ENCODE measurements at places on chromosomes 3 and 15.

- DNase-seq = no peak
Observed at GRCh38 chr3:69764121-69764741, 25.0 kb downstream of the MITF start.

- no peak for DNase-seq
Observed at GRCh38 chr15:67807141-67807540, 18.2 kb upstream of the SKOR1 start.

DNA sequence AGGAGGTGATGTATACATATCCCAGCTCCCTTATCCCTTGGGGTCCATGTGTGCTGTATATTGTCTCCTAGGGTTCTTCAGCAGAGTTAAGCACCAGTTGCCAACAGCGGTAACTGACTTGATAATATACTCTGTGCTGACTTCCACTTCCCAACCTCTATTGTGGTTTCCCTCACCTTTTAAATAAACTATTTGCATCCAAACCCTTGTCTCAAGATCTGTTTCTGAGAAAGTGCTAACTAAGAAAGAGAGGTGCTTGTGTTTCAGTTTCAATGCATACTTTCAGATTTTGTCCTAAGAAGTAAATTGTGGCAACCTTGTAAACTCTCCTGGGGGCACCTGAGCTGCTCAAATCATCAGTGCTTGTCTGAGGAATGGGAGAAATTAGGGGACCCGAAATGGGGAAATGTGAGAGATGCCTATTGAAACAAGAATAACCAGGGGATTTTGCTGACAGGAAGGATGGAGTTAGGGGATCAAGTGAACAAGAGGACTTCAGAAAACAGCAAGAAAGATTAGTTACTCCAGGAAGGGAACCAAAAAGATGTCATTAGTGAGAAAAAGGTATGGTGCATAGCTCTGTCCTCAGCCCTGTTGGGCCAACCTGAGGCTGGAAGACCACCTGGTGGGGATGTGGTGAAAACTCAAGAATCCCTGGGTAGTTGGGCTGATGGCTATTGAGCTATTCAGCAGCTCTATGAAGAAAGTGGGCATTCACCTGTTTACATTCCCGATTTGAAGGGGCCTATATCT, 50.9 kb upstream of the MRPL3 start:
- no peak for DNase-seq

GRCh38 chr3:152151216-152151876, 117.4 kb upstream of the MBNL1 start:
- no peak for DNase-seq

- no peak for DNase-seq
Observed at GRCh38 chr15:59879506-59880265, 124.4 kb upstream of the FOXB1 start.

GRCh38 chr3:143124601-143125520, 5.3 kb downstream of the CHST2 start:
- DNase-seq = peak; percentile 55
